ENCODE measurements at places on chromosomes 2 and 18. TPM values are rescaled to one million over a fixed set of nuclear protein-coding genes. Genes with fewer than 3 reads are reported as not detected.

The HOXD3 gene
- 6.7 TPM for polyA plus RNA-seq

The PASK gene
- 2.9 TPM for polyA plus RNA-seq

The TGFA gene
- polyA plus RNA-seq: 1.4 TPM

The VAMP8 gene
- polyA plus RNA-seq: 54.3 TPM

The RIT2 gene
- not detected for polyA plus RNA-seq

- no peaks in the 10 kb centered on the region for H3K27me3 ChIP-seq
- no peaks in the 10 kb centered on the region for H3K36me3 ChIP-seq
- H3K27ac ChIP-seq: no peak overlapping the region
- H3K4me3 ChIP-seq: no peak overlapping the region
- no peaks in the 10 kb centered on the region for H3K4me1 ChIP-seq
Measured at GRCh38 chr18:65762556-65762955, 11.7 kb downstream of the CDH7 start.

DNA sequence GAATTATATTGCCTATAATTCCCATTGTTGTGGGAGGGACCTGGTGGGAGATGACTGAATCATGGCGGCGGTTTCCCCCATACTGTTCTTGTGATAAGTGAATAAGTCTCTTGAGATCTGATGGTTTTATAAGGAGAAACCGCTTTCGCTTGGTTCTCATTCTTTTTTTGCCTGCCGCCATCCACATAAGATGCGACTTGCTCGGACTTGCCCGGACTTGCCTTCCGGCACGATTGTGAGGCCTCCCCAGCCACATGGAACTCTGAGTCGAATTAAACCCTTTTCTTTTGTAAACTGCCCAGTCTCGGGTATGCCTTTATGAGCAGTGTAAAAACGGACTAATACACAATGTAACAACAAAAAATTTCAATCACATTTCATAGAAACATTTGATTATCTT lies 115.8 kb downstream of the C2orf74 start:
- H3K4me1 ChIP-seq: no peaks in the 10 kb centered on the region
- no peaks in the 10 kb centered on the region for H3K36me3 ChIP-seq
- no peaks in the 10 kb centered on the region for H3K27me3 ChIP-seq
- no peak overlapping the region for H3K4me3 ChIP-seq
- DNase-seq: no peak

DNA sequence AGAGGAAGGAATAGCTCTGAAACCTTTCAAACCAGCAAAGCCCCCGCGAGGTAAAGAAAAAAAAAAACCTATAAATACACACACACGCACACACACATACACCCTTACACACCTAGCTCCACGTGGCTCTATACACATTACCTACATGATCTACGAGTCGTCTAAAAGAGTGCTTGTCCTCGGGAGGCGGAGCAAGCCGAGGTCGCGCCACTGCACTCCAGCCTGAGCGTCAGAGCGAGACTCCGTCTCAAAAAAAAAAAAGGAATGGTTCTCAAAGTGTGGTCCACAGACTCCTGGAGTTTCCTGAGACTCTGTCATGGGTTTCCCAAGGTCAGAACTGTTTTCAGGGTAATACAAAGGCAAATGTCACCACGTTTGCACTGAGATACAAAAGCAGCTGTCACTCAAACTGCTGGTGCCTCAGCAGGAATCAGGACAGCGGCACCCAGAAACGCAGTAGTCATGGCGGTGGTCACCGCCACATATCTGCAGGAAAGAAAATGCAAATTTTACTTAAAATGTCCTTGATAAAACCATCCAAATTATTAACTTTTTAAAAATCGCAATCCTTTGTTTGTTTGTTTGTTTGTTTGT lies 130.0 kb upstream of the GPC1 start:
- H3K4me3 ChIP-seq: no peak overlapping the region
- DNase-seq: no peak
- no peaks in the 10 kb centered on the region for H3K4me1 ChIP-seq
- no peak overlapping the region for H3K27ac ChIP-seq
- H3K36me3 ChIP-seq: no peaks in the 10 kb centered on the region

- H3K36me3 ChIP-seq: no peaks in the 10 kb centered on the region
- H3K4me3 ChIP-seq: no peak overlapping the region
- peaks cover 2% of the 10 kb centered on the region for H3K4me1 ChIP-seq
- DNase-seq: no peak
- H3K27me3 ChIP-seq: no peaks in the 10 kb centered on the region
Measured at GRCh38 chr2:42127425-42128424, 41.4 kb upstream of the EML4 start.

GRCh38 chr2:129744649-129745048 lies 234.8 kb upstream of the RAB6C start:
- DNase-seq: no peak
- H3K4me1 ChIP-seq: no peaks in the 10 kb centered on the region
- no peaks in the 10 kb centered on the region for H3K36me3 ChIP-seq
- no peaks in the 10 kb centered on the region for H3K27me3 ChIP-seq
- no peak overlapping the region for H3K27ac ChIP-seq

The CYBRD1 gene
- polyA plus RNA-seq: 248 TPM

GRCh38 chr2:216603010-216603883 lies 30.0 kb upstream of the IGFBP2 start:
- no peak overlapping the region for H3K4me3 ChIP-seq
- no peaks in the 10 kb centered on the region for H3K4me1 ChIP-seq
- no peak overlapping the region for H3K27ac ChIP-seq
- DNase-seq: no peak
- H3K36me3 ChIP-seq: no peaks in the 10 kb centered on the region

The XDH gene
- polyA plus RNA-seq: not detected

GRCh38 chr2:152505495-152505906 lies 170.5 kb downstream of the FMNL2 start:
- H3K27me3 ChIP-seq: no peaks in the 10 kb centered on the region
- H3K4me1 ChIP-seq: peaks cover 8% of the 10 kb centered on the region
- no peaks in the 10 kb centered on the region for H3K36me3 ChIP-seq
- no peak overlapping the region for H3K4me3 ChIP-seq

GRCh38 chr2:241267249-241268067 lies 48.0 kb downstream of the HDLBP start:
- H3K4me1 ChIP-seq: peaks cover 7% of the 10 kb centered on the region
- no peaks in the 10 kb centered on the region for H3K36me3 ChIP-seq
- DNase-seq: no peak

DNA sequence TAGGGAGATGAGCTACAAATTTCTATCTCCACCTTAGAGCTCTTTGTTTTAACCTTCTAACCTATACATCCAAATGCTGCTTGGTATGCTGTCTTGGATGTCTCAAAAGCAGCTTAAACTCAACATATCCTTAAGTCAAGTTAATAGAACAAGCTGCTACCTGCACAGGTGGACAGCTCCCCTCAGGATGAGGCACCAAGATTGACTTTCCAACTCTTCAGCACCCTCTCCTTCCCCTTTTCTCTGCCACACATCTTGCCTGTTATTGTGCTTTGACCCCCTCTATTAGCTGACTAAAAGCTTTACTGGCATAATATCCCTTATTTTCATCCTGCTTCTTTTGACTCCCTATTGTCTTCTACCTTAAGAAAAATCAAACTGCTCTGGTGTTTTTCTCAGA lies 448.1 kb upstream of the MEX3C start:
- no peaks in the 10 kb centered on the region for H3K27me3 ChIP-seq
- H3K27ac ChIP-seq: no peak overlapping the region
- no peaks in the 10 kb centered on the region for H3K36me3 ChIP-seq
- no peaks in the 10 kb centered on the region for H3K4me1 ChIP-seq

The SEC11C gene
- polyA plus RNA-seq: 30.1 TPM

The FER1L5 gene
- 0.08 TPM for polyA plus RNA-seq

GRCh38 chr2:216617159-216617815 lies 15.9 kb upstream of the IGFBP2 start:
- no peaks in the 10 kb centered on the region for H3K36me3 ChIP-seq
- H3K27ac ChIP-seq: no peak overlapping the region
- no peak overlapping the region for H3K4me3 ChIP-seq
- H3K27me3 ChIP-seq: no peaks in the 10 kb centered on the region
- peaks cover 2% of the 10 kb centered on the region for H3K4me1 ChIP-seq

GRCh38 chr2:46632349-46632748 lies 153.0 kb downstream of the TMEM247 start:
- no peaks in the 10 kb centered on the region for H3K27me3 ChIP-seq
- no peak overlapping the region for H3K4me3 ChIP-seq
- no peak for DNase-seq
- no peaks in the 10 kb centered on the region for H3K4me1 ChIP-seq
- H3K36me3 ChIP-seq: no peaks in the 10 kb centered on the region

- no peaks in the 10 kb centered on the region for H3K36me3 ChIP-seq
- DNase-seq: no peak
Measured at GRCh38 chr2:178469219-178469849, 9.1 kb downstream of the FKBP7 start.

The CRYBA2 gene
- not detected for polyA plus RNA-seq

GRCh38 chr2:81068144-81068543 lies 763.6 kb upstream of the LRRTM1 start:
- H3K27ac ChIP-seq: no peak overlapping the region
- no peaks in the 10 kb centered on the region for H3K27me3 ChIP-seq
- no peaks in the 10 kb centered on the region for H3K4me1 ChIP-seq
- DNase-seq: no peak
- H3K4me3 ChIP-seq: no peak overlapping the region

All from ovary (tissue), 10 donors.